Skin of body (tissue), 3 donors: ENCODE measurements at places on chromosomes 2 and 18. TPM values are rescaled to one million over a fixed set of nuclear protein-coding genes. Genes with fewer than 3 reads are reported as not detected.

DNA sequence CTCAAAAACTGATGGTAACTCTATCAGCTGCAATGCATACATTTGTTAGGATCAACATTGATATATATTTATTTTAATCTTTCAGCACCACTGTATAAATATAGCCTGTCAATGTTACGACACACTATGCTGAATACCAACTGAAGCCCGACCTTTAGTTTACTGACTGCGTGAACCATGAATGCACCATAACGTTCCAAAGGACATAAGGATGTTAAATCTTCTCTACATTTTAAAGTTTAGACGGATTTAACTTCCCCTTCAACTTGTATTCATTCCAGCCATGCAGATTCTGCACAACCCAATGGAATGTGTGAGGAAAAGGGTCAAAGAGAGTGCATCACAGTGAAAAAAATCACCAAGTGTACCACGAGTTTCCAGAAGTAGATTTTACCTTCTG lies 489.5 kb downstream of the IRS1 start:
- peak; percentile 63 for DNase-seq

DNA sequence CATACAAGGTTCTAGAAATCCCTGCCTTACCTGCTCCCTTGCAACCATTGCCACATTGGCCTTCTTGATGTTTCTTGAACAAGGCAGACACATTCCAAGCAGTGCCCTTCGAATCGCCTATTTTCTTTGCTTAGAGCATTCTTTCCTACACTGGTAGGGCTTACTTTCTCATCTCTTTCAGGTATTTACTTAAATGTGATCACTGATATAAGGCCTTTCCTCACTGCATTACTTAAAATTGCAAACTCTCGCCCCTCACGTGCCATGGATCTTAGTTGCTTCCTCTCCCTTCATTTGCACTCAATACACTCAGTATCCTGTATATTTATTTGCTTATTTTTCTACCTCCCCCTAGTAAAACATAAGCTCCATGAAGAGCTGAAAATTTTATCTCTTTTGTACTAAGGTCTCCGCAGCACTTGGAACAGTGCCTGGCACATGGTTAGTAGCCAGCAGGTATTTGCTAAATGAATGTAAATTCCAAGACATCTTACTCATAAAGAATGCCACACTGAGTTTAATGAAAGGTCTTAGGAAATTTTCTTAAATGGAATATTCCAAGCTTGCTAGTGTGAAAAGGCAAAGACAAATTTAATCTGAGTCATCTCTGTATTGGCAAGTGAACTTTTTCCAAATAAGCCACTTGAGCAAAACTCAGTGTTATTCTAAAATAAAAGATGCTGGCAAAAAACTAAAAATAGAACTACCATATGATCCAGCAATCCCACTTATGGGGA lies 42.4 kb upstream of the FIGN start:
- no peak for DNase-seq

GRCh38 chr2:41768310-41768709 lies 279.5 kb upstream of the PKDCC start:
- DNase-seq: no peak

DNA sequence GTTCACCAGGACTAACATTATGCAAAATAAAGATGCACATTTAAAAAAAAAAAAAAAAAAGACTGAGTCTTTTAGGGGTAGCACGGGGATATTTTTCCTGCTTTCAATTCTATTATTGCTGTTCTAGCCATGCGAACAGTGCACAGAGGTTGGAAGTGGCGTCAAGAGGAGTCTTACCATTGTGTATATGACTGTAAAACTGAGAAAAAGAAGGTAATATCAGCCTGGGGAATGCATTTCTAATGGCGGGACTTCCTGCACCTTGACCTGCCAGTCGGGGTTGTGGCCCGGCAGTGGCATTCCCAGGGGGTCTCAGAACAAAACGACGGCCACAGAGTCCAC lies 48.5 kb upstream of the ATP6V1B1 start:
- DNase-seq: no peak

DNA sequence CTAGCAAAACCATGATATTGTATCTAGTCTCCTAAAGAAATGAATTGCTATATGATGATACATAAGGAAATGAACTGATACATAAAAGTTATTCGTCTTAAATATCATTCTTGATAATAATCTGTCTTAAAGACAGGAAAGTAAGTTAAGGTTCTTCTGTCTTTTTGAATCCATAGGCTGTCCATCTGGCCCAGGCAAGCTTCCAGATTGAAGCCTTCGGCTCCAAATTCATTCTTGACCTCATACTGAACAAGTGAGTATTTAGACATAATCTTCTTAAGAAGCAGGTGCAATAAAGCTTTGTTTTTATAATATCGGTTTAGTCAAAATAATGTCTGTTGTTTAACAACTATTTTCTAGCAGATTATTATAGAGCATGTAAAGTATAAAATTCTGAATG lies 37.7 kb downstream of the ADAM23 start:
- DNase-seq: no peak

GRCh38 chr2:179123272-179123662 lies 73.3 kb upstream of the CCDC141 start:
- no peak for DNase-seq

DNA sequence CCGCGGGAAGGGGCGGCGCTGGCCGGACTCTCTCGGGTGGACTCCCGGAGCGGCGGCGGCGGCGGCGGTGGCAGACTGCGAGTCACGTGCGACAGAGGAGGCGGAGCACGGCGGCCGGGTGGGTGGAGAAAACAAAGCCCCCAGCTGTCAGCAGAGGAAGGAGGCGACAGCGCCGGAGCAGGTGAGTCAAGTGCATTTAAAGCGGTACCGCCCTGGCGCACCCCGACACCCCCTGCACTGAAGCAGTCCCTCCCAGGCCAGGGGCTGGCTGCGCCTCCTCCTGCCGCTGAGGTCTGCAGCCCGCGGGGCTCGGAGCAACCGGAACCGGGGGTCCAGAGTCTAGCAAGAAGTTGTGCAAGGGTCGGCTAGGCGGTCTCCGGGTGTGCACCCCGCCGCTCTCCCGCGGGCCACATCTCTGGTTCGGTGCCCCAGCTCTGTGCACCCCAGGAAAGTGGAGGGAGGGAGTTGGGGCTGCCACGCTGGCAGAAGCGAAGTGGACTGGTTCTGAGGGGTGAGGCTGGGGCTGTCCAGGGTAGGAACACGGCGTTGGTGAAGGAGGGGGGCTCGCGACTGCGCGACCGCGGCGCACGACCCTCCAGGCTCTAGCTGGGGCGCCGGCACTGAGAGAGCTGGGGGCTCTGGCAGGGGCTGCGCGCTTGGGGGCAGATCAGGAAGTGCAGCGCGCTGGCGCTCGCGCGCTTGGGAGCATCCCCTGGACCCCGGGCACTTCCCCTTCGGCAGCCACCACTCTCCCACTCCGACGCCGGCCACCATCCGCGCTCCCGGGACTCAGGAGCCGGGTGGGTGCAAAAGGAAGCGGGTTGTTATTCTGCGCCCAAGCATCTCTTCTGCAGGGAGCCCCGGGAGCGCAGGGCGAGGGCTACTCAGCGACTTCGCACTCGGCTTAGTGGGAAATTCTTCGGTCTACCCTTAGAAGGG lies 64.0 kb upstream of the MAPRE2 start:
- DNase-seq: no peak

- no peak for DNase-seq
Observed at GRCh38 chr2:233996000-233996399, 54.5 kb upstream of the SPP2 start.

DNA sequence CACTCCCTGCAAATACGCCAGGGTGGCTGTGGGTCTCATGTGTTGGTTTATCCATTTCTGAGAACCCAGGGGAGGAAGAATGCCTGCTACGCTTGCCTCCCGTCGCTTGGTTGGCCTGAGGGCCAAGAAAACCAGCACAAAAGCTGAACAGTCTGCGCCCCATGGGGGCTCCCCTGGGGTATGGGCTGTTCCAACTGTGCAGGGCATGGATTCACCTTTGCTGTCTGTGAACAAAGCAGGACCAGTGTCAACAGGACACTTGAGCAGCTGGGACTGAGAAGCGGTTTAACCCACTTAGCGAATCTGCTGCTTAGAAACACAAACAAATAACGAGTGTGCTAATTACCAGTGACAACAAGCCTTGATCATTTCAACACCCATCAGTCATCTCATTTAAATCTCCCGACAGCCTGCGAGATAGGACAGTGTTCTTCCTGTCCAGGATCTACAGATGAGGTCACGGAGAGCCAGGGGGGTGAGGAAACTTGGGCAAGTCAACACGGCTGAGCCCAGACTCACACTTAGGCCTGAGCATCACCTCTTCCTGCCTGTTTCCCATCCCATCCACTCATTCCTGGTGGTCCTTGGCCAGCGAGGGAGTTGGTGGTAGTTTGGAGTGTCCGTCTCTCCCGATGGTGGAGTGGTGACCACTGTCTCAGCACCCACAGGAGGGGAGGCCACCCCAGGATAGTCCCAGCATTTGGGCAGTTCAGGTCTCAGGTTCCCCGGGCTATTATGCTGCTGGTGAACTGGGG lies 111.6 kb upstream of the HAAO start:
- DNase-seq: no peak

DNA sequence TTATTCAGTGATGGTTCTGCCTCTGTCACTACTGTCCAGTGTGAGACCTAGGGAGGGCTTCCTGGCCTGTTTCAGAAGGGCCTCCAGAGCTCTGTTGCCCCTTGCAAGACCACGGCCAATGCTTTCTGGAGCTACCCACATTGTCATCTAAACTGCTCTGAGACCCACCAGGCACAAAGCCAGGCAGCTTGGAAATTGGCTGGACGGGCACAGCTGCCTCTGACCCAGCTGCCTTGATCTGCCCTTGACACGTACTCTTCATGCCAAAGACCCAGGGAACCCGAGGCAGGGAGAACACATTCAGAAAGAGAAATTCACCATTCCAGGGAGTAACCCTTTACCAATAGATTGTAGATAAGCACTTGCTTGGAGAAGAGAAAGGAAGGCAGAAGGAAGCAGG lies 183.7 kb upstream of the SIX2 start:
- DNase-seq: no peak

GRCh38 chr2:146412625-146413024 lies 1432.2 kb upstream of the ACVR2A start:
- DNase-seq: no peak

DNA sequence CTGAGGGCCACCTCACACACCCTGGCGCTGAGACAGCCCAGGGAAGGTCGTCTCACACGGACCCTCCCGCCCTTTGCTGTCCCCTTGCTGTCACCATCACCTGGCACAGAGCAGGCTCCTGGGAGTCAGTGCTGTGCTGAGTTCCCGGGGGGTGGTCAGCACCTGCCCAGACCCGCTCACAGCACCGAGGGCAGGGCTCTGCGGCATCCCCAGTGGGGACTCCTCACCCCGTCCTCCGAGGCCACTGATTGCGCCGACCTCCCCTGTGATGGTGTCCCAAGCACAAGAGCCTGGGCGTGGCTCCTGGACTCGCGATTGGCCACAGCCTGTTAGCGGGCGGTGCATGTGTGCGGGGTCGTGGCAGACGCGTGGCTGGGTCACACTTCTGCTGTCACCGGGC lies 65.9 kb downstream of the NFATC1 start:
- DNase-seq: no peak

- no peak for DNase-seq
Observed at GRCh38 chr2:201824212-201824611, 17.9 kb downstream of the CDK15 start.

DNA sequence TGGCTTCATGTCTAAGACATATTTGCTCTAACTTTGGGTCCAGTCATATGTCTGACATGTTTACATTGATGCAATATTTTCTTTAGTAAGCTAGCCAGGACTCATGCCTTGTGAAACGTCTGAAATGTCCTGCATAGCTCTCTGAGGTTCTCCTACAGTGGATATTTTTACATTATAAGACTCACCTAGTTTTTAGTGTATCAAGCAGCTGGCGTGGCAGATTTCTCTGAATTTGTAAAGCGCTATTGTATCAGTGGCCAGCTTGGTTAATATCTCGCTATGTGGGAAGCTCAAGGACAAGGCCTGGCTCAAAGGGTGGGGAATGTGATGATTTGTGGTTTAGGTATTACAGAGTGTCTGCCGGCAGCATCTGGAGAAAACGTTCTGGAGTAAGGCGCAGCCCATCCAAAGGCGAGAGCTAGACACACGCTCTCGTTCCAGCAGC lies 164.3 kb downstream of the LTBP1 start:
- DNase-seq: no peak

DNA sequence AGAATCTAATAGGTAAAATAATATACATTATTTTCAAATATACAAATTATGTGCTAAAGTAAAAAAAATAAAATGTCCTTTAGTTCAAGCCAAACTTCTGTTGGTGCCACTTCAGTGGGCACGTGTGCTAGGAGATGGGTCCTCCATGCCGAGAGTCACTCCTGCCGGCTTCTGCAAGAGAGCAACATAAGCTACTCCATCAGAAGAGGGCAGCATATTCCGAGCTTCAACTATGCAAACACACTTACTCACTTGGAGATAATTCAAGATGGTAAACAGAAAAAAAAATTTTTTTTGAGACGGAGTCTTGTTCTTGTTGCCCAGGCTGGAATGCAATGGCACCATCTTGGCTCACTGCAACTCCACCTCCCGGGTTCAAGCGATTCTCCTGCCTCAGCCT lies 24.4 kb downstream of the CNOT11 start:
- DNase-seq: no peak

- DNase-seq: no peak
Observed at GRCh38 chr2:183068561-183068960, 10.0 kb upstream of the DUSP19 start.

DNA sequence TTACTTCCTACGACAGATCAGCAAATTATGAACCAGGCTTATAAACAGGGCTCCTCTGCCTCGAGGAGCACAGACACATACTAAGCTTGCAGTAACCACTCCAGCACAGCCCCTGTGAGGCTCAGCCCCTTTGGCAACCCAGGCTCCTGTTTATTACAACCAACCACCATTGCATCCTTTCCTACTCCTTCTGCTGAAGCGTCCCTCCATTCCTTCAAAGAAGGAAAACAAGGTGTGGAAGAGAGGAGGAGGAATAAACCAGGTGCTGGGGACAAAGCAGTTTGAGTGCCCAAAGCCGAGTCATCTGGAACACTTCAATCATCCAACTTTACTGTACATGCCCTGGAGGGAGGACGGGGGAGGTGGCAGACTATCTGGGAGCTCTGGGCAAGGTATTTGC lies 87.2 kb upstream of the MGAT4A start:
- no peak for DNase-seq

DNA sequence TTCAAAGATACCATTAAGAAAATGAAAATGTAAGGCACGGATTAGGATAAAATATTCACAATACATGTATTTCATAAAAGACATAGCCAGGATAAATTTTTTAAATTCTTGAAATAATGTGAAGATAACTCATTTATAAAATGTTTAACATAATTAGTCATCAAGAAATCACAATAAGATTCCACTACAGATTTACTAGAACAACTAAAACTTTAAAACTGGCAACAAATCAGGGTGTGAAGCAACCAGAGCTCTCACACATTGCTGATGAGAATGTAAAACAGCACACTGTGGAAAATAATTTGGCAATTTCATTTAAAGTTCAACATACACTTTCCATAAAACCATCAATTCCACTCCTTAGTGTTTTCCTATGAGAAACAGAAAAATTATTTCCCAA lies 89.6 kb upstream of the UBE2E3 start:
- DNase-seq: no peak

Gene RAB10
- total RNA-seq: 61.7 TPM

Gene GRB14
- total RNA-seq: 1.1 TPM

Gene SULT1C4
- total RNA-seq: 14.7 TPM

Gene BCL2
- 32.2 TPM for total RNA-seq

Gene FAP
- total RNA-seq: 64.6 TPM

Gene NYAP2
- 0.30 TPM for total RNA-seq

Gene FIGN
- 2.7 TPM for total RNA-seq
